ENCODE measurements at places on chromosomes 1 and 21.

GRCh38 chr1:25500694-25501093 is 42.7 kb upstream of the LDLRAP1 start:
- no peak for DNase-seq

- DNase-seq, result no peak
Measured at GRCh38 chr21:45540601-45540970, 1.7 kb downstream of the SLC19A1 start.

GRCh38 chr21:45074818-45075595 is 627 bp downstream of the ADARB1 start:
- no peak for DNase-seq

- no peak for DNase-seq
Measured at GRCh38 chr1:20100632-20101355, 18.5 kb downstream of the PLA2G2D start.

GRCh38 chr1:51926171-51926812 is 47.8 kb upstream of the NRDC start:
- DNase-seq, result no peak

DNA sequence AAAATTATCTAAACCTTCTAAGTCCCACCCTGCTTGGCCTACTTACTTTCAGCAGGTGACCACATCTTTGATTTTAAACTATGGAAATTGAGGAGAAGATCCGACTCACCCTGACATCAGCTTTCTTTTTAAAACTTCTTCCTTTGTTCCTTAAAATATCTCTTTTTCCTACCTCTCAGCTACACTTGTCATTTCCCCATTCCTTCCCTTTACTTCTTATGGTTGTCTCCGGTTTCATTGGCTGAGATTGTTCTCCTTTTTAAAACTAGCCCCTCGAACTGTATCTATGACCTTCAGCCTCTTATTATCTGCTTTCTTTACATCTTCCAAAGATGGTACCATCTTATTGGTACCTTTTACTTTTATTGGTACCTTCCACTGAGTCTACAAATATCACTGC is 87.8 kb upstream of the NRIP1 start:
- DNase-seq, result no peak
